Karpas-422 (cell line): ENCODE measurements at places on chromosomes 4 and X.

GRCh38 chr4:40446839-40447238 lies 111.7 kb downstream of the CHRNA9 start:
- H3K4me1 ChIP-seq, result no peaks in the 10 kb centered on the region
- H3K36me3 ChIP-seq, result no peaks in the 10 kb centered on the region
- no peak overlapping the region for H3K27ac ChIP-seq
- no peak overlapping the region for H3K4me3 ChIP-seq
- H3K27me3 ChIP-seq, result no peaks in the 10 kb centered on the region

DNA sequence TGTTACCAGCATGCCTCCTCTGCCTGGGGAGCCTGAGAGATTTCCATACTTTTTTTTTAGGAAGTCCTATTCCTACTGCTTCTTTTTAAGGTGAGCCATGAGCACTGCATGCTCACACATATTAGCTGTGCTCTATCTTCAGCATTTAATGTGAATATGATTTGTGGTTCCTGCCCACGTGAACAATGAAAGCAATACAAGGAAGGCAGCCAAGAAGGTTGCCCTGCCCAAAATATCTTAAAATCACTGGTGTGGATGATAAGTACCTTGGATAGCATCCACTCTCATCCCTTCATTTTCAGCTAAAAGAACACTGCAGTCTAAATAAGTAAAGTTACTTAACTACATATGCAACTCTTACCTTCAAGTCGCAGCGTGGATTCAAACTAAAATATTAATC lies 607.5 kb downstream of the PACRGL start:
- H3K4me3 ChIP-seq, result no peak overlapping the region
- no peaks in the 10 kb centered on the region for H3K36me3 ChIP-seq
- no peaks in the 10 kb centered on the region for H3K4me1 ChIP-seq
- no peak for DNase-seq

- no peaks in the 10 kb centered on the region for H3K27me3 ChIP-seq
- H3K36me3 ChIP-seq, result no peaks in the 10 kb centered on the region
- no peaks in the 10 kb centered on the region for H3K4me1 ChIP-seq
- H3K27ac ChIP-seq, result no peak overlapping the region
Measured at GRCh38 chr4:181968371-181968770, 274.8 kb upstream of the TENM3 start.

GRCh38 chr4:173231916-173232315 lies 63.3 kb downstream of the GALNT7 start:
- no peak for DNase-seq
- no peaks in the 10 kb centered on the region; the same call in 1 of the 2 replicates for H3K36me3 ChIP-seq
- H3K4me3 ChIP-seq, result no peak overlapping the region

DNA sequence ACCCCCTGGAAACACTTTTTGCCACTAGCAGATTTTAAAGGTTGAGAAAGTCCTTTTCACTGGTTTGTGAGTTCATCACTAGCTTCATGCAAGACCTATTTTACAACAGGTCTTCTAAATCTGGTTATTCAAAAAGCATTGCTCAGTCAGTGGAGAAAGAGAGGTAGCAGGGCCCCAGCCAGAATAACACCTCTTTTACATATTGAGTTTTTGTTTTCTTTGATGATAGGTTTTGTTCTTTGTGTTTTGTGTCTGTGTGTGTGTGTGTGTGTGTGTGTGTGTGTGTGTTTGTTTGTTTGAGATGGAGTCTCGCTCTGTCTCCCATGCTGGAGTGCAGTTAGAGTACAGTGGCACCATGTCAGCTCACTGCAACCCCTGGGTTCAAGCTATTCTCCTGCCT lies 2.7 kb upstream of the VEGFC start:
- no peaks in the 10 kb centered on the region for H3K27me3 ChIP-seq
- H3K4me3 ChIP-seq, result no peak overlapping the region
- DNase-seq, result no peak

DNA sequence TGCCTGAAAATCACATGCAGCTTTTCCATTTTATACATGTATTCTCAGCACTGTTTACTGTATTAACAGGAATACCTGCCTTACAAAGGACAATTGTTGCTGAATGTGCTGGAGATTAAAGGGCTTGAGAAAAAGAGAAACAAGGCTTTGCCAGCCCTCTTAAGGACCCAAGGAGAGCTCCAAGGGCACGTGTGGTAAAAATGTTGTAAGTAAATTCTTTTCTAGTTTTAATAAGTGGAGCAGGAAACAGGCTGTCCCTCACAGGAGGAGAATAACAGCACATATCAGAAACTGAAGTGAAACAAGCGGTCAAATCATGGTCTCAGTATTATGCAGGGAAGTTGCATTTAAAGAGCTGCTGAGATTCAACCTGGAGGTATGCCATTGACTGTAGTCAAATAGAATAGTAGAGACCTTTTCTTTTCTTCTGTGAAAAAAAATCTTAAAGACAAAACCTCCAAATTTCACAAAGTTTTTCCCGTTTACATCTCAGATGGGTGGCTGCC lies 18.5 kb downstream of the IGFBP7 start:
- no peak overlapping the region for H3K27ac ChIP-seq
- H3K4me3 ChIP-seq, result no peak overlapping the region
- no peaks in the 10 kb centered on the region for H3K4me1 ChIP-seq
- H3K36me3 ChIP-seq, result no peaks in the 10 kb centered on the region
- H3K27me3 ChIP-seq, result no peaks in the 10 kb centered on the region

DNA sequence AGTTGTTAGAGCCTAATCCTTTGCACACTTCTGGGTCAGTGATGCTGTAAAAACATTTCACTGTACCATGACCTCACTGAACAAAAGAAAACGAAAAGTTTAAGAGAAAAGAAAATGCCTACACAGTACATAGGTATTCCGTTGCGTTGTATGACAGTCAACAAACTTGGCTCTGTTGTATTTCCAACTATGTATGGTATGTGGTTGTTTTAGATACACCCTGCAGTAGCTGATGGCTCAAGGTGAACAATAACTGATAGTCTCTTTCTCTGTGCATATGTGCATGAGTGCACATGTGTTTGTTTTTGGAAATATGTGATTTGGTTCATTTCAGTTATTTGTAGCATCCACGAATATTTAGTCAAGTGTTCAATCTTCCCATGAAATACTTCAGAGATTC lies 176.0 kb downstream of the BMPR1B start:
- no peaks in the 10 kb centered on the region for H3K36me3 ChIP-seq
- H3K27ac ChIP-seq, result no peak overlapping the region
- H3K27me3 ChIP-seq, result no peaks in the 10 kb centered on the region
- no peak for DNase-seq
- H3K4me3 ChIP-seq, result no peak overlapping the region
- H3K4me1 ChIP-seq, result no peaks in the 10 kb centered on the region

DNA sequence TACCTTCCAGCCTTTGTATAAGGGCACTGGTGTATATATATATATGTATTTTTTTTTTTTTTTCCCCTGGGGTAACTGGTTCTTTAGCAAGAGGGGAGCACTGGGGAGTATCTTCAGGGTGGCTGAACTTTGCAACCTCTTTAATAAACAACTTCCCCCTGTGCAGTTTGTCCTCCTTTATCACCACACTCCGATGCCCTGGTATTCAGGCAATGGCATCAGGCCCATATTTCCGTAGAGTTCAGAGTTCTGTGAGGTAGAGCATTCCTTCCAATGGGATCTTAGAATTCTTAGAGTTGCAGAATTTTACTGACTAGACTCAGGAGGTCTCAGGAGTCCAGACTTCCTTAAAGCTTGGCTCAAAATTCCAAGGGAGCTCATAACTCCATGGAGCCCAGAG lies 24.6 kb downstream of the NYX start:
- H3K36me3 ChIP-seq, result no peaks in the 10 kb centered on the region
- no peak overlapping the region for H3K27ac ChIP-seq
- H3K4me1 ChIP-seq, result no peaks in the 10 kb centered on the region

DNA sequence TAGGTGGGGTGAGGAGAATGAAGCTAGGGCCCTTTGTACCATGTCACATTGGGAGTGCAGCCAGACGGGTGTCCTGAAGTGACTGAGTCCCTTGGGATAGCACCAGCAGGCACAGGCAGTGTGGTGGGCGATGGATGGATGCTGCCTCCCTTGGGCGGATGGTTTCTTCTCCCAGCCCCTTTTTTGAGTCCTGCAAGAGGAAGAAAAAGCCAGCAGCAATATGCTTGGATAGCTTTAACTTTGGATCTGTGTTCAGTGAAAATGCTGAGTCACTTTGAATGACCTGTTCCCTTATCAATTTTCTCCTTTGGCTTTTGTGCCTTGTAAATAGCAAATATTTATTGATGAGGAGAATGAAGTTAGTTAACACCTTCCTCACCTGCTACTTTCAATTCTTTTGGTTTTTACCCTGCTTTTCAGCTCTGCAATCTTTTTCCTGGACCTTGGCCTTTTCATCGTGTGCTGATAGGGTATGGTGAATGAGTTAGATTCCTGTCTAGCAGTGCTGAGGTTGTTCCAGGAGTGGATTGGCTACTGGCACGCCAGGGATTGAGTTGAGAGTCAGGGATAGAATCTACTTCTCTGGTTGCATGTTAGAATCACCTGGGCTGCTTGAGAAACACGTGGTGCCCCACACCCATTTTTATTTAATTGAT lies 10.2 kb downstream of the DCUN1D4 start:
- H3K4me3 ChIP-seq, result no peak overlapping the region
- peaks cover 22% of the 10 kb centered on the region for H3K36me3 ChIP-seq
- H3K27me3 ChIP-seq, result no peaks in the 10 kb centered on the region
- no peak for DNase-seq

DNA sequence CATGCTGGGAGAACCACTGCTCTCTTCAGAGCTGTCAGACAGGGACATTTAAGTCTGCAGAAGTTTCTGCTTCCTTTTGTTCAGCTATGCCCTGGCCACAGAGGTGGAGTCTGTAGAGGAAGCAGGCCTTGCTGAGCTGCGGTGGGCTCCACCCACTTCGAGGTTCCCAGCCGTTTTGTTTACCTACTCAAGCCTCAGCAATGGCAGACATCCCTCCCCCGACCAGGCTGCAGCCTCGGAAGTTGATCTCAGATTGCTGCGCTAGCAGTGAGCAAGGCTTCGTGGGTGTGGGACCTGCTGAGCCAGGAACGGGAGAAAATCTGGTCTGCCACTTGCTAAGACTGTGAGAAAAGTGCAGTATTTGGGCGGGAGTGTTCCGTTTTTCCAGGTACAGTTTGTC lies 118.9 kb downstream of the SLC10A6 start:
- H3K4me3 ChIP-seq, result no peak overlapping the region
- H3K36me3 ChIP-seq, result no peaks in the 10 kb centered on the region
- H3K27me3 ChIP-seq, result no peaks in the 10 kb centered on the region
- no peaks in the 10 kb centered on the region for H3K4me1 ChIP-seq
- no peak overlapping the region for H3K27ac ChIP-seq

GRCh38 chr4:142817442-142817841 lies 28.7 kb downstream of the INPP4B start:
- H3K4me3 ChIP-seq, result no peak overlapping the region
- no peak for DNase-seq
- H3K36me3 ChIP-seq, result no peaks in the 10 kb centered on the region
- H3K27me3 ChIP-seq, result no peaks in the 10 kb centered on the region

GRCh38 chrX:52585892-52586291 lies 68.8 kb downstream of the SSX7 start:
- H3K36me3 ChIP-seq, result no peaks in the 10 kb centered on the region
- H3K4me3 ChIP-seq, result no peak overlapping the region
- no peak overlapping the region for H3K27ac ChIP-seq

DNA sequence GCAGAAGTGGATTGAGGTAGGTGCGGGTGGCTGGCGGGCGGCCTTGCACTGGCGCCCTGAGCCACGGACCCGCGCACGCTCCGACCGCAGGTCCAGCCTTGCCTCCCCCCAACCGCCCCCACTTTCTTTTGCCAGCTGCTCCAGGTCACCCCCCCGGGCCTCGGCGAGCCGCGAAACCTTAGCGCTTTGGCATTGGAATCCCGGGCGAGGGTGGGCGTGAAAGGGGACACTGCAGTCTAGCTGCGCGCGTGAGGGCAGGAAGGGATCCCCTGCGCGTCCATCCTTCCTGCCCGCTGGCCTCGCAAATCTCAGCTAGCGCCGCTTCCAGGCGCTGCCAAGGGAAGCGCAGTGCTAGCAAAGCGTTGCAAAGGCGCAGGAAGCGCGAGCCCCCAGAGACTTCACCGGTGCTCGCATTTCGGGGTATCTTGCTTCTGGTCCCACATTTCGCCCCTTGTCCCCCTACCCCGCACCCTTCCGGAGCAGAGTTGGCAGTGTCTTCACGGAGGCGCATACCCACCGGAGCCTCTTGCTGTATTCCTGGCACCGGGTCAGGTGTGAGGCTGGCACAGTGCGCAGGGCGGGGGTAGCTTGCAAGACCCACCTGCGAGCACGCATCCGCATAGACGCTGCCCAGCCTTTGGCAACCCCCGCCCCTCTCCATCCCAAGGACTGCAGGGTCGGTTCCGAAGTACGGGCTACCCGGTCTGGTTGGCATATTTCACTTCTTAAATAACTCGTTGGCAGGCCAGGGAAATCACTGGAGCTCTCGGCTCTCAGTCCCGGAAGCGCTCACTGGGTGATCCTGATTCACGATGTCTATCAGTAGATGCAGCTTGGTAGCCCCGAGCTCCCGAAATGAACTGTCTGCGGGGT lies 104.4 kb downstream of the UCHL1 start:
- H3K4me1 ChIP-seq, result no peaks in the 10 kb centered on the region
- no peaks in the 10 kb centered on the region for H3K27me3 ChIP-seq
- no peak for DNase-seq
- H3K27ac ChIP-seq, result no peak overlapping the region
- H3K36me3 ChIP-seq, result no peaks in the 10 kb centered on the region
- H3K4me3 ChIP-seq, result no peak overlapping the region
